ENCODE measurements at places on chromosomes 12 and 14.

DNA sequence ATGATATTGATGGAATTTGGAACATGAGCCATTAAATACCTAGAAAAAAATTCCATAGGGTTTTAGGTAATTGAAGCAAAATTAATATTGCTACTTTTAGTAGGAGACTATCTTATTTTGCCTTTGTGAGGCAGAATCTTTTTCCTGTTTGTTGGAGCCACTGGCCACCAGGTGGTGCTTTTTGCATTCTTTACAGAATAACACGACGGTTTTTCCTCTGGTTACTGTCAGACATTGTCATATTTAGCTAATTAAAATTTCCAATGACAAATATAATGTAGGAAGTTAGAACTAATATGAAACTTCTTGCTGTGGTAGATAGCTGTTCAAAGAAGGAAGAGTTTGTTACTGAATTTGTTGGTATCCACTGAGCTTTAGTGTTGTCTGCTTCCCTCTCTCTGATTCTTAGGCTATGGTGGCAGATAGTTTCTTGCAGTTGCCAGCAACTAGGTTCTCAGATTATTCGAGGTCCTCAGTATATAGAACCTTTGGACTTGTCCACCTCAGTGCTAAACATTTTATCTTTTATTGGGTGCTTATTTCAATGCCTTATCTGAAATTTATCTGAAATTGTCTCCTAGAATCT, 25.7 kb downstream of the RAB21 start:
- DNase-seq = peak; percentile 39

- no peak for DNase-seq
Measured at GRCh38 chr14:24315807-24316596, 4.7 kb downstream of the LTB4R start.

- DNase-seq = peak; percentile 93
Measured at GRCh38 chr14:50335389-50335788, 23.3 kb downstream of the DMAC2L start.

DNA sequence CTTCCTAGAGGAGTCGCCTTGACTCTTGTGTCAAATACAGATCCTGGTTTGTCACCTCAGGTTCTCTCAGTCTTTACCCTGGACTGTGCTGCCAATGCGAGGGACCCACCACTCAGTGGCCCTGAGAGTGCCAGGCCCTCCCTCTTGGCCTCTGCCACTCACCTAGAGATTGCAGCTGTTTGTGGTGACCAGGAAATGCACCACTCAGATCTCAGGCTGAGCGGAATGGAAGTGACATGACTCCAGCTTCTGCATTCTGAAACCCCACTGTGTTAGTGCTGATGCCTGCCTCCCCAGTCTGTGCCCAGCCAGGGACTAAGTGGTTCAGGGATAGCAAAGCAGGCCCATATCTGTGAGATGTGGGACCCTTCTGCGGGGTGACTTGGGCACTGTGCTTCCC, 27.8 kb upstream of the NEDD1 start:
- DNase-seq = no peak

DNA sequence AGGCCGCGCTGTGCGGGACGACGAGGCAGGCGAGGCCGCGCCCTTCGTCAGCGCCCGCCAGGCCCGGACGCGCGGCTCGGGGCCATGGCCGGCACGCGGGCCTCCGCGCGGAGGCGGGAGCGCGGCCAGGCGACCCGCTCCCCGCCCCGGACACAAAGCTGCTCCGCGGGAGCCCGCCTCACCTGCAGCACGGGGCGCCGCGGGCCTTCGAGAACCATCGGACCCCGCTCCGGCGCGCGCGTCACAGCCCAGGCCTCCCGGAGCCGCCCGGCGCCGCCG, 342 bp downstream of the DICER1 start:
- no peak for DNase-seq

DNA sequence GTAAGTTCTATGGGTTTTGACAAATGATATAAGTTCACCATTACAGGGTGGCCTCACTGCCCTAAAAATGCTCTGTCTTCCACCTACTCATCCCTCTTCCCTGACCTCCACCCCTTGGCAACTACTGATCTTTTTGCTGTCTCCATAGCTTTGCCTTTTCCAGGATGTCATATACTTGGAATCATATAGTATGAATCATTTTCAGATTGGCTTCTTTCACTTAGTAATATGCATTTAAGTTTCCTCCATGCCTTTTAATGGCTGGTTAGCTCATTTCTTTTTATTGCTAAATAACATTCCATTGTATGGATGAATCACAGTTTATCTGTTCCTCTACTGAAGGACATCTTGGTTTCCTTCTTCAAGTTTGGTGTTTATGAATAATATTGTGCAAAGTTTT, 14.0 kb upstream of the PEX5 start:
- no peak for DNase-seq

DNA sequence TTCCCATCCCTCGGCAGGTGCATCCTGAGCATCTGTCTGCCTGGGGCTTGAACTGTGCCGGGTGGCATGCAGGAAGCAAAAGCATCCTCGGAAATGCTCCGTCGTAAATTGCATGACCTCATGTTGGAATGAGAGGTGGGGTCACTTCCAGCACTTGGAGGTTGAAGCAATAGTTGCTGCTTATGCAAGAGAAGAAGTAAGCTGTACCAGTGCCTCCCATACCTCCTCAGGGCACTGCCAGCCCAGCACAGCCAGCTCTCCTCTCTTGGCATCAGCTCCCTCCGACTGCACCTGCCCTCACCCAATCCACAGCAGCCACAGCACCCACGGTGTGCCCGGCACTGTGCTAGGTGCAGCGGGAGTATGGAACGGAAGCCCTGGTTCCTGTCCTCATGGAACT, 11.5 kb downstream of the TEAD4 start:
- no peak for DNase-seq

DNA sequence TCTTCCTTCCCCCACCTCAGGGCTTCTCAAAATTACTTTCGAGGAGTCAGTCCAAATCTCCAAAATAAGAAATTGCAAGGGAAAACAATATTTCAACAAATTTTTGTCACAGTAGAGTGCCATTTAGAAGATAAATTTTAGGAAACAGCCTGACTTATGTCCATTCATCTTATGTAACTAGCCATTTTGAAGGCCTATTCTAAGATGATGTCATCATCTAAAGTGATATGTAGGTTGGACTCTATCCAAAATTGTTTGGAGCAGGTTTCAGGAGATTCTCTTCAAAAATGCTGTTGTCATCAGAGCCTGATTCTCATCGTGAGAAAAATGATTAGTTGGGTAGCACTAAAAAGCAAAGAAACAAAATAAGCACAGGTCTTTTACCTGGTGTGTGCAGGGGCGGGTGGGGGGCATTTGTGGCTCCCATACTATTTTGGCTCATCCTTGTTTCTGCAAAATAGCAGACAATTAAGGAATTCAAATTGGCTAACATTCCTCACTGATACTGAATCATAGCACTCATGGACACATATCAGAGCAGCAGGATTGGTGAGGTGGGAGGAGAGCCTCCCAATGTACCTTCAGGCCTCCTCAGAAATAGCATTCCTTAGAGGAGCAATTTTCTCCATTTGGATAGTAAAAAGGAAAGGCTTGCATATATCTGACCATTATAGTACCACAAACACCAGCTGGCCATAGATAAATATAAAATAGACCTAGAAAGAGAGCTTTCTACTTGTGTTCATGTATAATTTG, 360.9 kb upstream of the NAV3 start:
- no peak for DNase-seq

DNA sequence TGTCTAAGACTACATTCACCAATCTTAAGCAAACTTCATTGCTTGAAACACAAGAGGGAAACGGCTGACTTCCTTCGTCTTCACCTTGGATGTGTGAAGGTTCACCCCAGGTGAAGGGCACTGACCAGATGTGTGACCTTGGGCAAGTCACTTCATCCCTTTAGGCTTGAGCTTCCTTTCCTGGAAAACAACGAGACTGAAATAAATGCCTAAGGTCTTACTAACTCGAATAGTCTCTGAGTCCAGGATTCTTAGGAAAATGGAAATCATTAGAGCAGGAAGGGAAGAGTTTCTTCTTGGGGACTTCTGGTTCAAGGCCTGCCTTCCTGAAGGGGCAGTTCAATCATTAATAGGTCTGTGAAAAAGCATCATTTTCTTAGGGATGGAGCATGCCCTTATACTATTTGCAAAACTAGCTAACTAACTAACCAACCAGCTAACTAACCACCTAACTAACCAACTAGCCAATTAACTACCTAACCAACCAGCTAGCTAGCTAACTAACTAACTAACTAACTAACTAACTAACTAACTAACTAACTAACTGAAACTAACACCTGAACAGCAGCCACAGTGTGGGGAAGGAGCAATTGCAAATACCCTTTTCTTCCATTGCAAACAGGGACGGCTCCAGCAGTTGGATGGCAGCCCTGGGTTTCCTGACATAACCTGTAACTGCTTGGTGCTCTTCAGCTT, 31.5 kb upstream of the EMP1 start:
- no peak for DNase-seq

DNA sequence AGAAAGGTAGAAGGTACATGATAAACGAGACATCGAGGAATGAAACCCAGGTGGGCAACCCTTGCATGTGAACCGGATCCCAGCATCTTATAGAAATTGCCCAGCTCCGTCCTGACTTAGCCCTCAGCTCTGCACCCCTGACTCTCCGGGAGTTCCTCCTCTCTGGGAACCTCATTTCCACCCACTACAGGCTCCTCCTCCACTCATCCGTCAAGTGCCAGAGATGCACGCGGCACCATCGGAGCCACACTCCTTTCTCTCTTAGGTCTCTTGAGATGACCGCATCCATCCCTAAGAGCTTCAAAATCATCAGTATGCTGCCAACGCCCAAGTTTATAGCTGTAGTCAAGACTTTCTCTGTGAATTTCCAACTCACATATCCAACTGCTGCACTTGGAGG, 84.7 kb downstream of the TTC7B start:
- no peak for DNase-seq

- no peak for DNase-seq
Measured at GRCh38 chr12:125519026-125519651, 453.9 kb downstream of the AACS start.

DNA sequence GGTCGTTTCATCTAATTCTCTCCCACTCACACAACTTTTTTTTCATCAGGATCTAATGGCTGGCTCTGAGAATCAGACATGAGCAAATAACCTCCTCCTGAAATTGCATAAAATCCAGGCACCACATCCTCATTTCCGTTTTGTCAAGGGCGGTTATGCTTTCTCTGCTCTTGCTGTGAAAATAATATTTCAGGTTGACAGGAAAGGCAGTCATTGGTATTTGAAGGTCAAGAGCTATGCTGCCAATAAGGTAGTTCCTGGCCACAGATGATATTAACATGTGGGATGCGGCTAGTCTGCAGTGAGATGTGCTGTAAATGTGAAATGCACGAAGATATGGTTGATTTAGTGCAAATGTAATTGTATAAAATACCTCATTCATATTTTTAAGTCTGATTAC, 870.2 kb upstream of the TMEM132C start:
- DNase-seq = no peak

DNA sequence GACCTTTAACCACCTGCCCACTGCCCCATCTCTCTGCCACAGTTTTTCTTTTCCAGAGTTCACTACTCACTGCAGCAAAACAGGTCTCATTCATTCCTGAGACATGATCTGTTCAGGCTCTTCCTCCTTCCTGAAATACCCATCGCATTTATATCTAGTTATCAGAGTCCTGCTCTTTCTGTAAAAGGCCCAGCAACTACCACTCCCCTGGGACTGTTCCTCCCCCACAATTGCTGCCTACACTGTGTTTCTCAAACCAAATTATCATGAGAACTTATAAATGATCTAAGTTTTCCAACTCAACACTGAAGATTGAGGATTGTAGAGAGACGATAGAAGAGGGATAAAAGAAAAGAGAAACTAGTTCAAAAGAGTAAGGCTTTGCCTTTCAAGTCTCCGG, 40.8 kb upstream of the EPS8 start:
- no peak for DNase-seq

DNA sequence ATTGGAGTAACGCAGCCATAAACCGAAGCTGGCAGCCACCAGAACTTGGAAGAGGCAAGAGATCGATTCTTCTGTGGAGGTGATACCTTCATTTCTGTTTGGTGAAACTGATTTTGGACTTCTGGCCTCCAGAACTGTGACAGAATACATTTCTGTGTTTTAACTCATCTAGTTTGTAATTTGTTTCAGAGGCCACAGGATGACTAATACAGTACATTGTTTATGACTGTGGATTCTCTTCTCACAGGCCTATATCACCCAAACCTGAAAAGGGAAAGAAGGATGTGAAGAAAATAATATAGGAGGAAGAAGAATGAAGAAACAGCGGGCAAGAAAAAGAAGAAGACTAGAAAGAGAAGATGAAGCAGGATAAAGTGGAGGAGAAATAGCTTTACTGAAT, 263.8 kb upstream of the DIO2 start:
- no peak for DNase-seq

- no peak for DNase-seq
Measured at GRCh38 chr12:12606781-12607589, 4.7 kb upstream of the CREBL2 start.

DNA sequence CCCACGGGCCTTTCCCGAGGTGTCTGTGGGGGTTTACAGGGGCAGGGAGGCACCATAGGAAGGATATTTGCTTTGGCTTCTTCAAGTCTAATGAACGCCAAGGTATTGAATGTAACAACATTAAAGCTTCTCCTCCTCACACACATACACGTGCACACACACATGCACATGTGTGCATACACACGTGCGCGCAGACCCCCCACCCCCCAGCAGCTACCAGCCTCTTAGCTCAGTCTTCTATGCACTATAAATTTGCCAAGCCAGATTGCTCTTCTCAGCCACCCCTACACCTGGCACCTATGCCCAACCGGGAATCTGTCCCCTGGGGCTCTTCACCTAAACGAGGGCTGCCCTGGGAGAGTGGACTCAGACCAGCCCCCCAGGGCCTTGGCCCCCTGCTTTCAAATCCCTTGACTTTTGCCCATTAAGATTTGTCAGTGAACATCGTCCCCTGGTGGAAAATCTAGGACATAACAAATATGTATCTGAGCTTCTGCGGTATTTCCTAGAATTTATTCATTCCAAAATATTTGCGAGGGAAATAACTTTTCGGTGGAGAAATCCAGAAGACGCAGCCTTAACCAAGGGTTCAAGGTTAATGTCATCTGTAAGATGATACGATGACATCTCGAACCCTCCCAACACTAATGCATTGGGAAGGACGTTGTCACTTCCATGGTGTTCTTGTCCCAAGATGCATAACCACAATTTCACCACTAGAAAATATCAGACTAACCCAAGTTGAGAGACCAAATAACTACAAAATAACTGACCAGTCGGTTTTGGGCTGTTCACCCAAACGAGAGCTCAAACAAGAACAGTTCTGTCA, 330.4 kb downstream of the MED13L start:
- DNase-seq = no peak

DNA sequence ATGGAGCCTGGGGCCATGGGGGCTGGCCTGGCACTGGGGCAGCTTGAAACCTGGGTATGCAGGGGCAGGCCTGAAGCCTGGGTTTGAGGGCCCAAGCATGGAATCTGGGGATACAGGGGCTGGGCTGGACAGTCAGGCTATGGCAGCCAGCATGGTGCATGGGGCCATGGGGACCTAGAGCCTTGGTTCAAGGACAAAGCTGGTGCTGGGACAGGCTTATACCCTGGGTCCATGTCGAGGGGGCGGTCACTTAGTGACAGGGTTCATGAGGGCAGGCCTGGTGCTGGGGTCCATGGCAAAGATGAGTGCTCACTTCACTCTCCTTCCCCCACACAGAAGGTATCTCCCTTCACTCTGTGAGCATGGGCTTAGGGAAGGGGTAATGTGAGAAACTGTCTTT, 116.2 kb downstream of the BBS10 start:
- no peak for DNase-seq

Data from NCI-H2171 (cell line).